NCI-H2029 treated with DMSO at 0.1 percent for 48 hours (cell line): ENCODE measurements at places on chromosomes 1 and 21.

GRCh38 chr1:10975567-10976326 lies 36.7 kb upstream of the TARDBP start:
- no peak for DNase-seq

- DNase-seq, result no peak
Measured at GRCh38 chr1:121517586-121518230, 332.9 kb downstream of the SRGAP2C start.

DNA sequence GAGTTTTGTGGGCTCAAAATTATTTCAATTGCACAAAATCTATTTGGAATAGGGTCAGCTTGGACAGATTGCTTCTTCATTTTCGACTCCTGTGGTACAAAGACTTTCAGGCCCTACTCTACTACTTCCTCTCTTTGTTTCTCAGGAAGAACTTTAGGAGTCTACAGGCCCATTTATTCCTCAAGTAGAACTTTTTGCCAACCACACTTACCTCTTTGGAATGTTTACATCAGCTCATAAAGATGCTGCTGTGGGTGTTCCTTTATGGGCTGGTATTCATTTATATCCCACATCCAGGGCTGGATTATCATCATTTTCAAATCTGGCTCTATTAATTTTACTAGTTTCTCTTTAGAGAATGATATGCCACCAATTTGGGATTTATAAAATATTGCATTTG lies 46.3 kb upstream of the TNFSF18 start:
- no peak for DNase-seq

DNA sequence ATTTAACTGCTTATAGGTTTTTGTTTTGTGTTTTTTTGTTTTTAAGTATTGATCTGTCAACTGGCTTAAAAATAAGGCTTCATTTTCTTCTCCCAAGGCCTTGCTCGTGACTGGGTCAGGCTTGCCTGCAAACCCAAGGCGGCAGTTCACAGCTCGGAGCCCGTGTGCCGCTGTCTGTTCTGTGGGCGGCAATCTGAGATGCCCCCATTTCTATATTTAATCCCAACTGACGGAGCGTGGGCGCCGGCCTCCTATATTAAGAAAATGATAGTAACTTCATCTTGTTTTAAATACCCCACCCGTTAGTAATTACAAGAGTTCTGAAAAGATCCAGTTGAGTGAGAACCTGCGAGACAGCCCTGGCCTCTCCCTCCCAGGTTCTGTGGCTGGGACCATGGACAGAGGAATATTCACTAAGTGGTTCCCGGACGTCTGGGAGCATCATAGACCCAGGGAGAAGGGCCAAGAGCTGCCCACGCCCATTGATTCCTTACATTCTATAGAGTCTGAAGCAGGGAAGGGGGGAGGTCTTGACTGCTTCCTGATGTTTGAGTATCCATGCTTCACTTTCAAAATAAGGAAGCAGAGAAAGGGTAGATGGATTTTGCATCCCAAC lies 42.6 kb upstream of the GPR153 start:
- no peak for DNase-seq

- DNase-seq, result no peak
Measured at GRCh38 chr1:55034476-55035133, 4.7 kb upstream of the PCSK9 start.

GRCh38 chr21:27040738-27041469 lies 74.0 kb upstream of the ADAMTS5 start:
- DNase-seq, result no peak

- DNase-seq, result no peak
Measured at GRCh38 chr21:45893740-45894449, 87.7 kb upstream of the COL6A1 start.

- DNase-seq, result no peak
Measured at GRCh38 chr21:22201126-22201525, 1202.9 kb downstream of the NCAM2 start.

DNA sequence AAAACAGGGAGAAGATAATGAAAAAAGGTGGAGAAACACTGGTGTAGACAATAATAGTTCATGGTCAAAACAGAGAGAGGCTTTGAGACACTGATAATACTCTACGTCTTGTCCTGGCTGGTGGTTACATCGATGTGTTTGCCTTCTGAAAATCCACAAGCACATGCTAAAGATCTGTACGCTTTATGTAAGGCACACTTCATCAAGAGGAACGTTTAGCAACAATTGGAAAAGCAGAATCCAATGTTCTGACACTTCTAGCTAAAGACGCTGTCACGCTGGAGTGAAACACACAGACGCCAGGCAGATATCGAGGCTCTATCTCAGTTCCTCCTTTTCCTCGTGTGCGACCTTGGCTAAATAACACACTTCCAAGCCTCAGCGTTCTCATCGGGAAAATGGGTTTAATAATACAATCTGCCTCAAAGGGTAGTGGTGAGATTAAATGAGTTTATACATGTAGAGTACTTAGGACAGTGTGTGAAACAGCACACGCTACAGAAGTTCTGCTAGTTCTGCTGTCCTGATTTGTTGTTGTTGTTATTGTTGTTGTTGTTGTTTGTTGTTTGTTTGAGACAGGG lies 386.1 kb downstream of the SETD4 start:
- DNase-seq, result no peak

DNA sequence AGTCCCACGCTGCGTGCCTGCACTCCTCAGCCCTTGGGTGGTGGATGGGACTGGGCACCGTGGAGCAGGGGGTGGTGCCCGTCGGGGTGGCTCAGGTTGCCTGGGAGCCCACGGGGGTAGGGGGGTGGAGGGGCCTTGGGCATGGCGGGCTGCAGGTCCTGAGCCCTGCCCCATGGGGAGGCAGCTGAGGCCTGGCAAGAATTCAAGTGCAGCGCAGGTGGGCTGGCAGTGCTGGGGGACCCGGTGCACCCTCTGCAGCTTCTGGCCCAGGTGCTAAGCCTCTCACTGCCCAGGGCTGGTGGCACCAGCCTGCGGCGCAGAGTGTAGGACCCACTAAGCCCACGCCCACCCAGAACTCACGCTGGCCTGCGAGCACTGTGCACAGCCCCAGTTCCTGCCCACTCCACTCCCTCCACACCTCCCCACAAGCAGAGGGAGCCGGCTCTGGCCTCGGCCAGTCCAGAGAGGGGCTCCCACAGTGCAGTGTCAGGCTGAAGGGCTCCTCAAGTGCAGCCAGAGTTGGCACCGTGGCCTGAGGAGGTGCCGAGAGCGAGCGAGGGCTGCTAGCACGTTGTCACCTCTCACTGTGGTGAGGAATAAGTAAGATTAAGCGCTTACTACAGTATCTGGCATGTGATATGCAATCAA lies 12.8 kb downstream of the TNNI3K start:
- DNase-seq, result no peak

- DNase-seq, result no peak
Measured at GRCh38 chr1:87880764-87881163, 552.1 kb downstream of the LMO4 start.

DNA sequence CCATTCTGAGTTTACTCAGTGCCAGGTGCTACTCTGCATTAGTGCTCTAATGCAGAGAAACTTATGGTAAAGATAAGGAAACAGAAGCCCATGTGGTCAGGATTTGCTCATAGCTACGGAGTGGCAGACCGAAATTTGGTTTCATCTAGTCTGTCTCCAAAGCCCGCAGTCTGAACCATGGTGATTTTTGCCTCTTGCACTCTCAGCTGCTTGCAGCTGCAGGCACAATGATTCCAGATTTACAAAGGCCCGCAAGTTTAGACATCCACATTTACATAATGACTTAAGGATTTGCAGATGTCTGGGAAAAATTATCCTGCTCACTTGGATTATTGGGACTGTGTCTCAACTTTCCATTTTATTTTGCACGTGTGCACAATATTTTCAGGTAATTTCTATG lies 161.3 kb upstream of the KCNJ6 start:
- no peak for DNase-seq

DNA sequence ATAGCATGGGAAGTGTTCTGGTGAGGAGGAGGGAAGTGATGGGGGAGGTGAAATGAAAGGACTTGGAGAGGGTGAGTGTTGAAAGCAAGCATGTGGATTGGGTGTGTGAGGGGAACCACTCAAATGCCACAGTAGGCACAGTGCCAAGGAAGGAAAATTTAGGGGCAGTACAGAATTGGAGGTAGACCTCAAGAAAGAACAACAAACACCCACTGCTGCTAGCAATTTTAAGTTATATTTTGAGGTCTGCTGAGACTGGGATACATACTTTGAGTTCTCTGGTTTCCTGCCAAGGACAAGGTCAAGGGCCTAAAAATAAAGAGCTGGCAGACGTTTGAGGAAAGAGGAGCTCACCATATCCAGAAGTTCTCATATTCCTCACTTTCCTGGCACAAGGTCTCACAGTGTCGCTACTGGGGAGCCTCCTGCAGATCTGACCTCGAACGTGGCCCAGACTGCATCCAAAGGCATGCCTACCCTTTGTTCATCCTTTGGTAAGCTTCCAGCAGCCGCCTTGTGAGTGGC lies 104.0 kb downstream of the BRINP2 start:
- peak; percentile 74 for DNase-seq

- peak; percentile 10 for DNase-seq
Measured at GRCh38 chr1:201941420-201942128, 4.8 kb downstream of the LMOD1 start.

- peak; percentile 21 for DNase-seq
Measured at GRCh38 chr1:55640708-55641473, 425.7 kb upstream of the USP24 start.

DNA sequence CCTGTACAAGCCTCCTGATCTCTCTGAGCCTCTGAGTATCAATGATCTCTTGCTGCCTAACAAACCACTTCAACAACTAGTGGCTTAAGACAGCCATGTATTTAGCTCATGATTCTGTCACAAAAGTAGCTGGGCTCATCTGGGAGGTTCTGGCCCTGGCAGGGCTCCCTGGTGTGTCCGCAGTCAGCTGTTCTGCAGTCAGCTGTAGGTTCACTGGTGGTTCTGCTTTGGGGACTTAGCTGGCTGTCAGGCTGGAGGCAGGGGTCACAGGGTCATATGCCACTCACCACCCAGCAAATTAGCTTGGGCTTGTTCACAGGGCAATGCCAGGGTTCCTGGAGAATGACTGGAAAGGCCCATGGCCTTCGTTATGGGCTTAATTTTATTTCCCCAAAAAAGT lies 64.8 kb downstream of the DISP3 start:
- DNase-seq, result no peak

DNA sequence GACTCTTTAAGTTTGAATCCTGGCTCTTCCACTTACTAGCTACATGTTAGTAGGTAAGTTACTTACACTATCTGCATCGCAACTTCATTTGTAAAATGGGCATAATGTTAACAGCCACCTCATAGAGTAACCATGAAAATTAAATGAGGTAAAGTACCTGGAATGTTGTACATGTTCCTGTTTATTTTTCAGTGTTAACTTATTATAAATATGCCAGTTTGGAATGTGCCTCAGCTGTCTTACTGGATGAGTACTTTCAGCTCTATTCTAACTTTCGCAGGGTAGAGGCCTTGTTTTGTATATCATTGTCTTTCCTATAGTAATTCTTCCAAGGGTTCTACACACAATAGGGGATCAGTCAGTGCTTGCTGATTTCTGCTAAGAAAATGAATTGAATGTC lies 167.4 kb downstream of the DUSP10 start:
- no peak for DNase-seq

GRCh38 chr1:87212431-87213134 lies 116.1 kb upstream of the LMO4 start:
- no peak for DNase-seq

GRCh38 chr1:36107394-36107793 lies 17.6 kb downstream of the COL8A2 start:
- no peak for DNase-seq

DNA sequence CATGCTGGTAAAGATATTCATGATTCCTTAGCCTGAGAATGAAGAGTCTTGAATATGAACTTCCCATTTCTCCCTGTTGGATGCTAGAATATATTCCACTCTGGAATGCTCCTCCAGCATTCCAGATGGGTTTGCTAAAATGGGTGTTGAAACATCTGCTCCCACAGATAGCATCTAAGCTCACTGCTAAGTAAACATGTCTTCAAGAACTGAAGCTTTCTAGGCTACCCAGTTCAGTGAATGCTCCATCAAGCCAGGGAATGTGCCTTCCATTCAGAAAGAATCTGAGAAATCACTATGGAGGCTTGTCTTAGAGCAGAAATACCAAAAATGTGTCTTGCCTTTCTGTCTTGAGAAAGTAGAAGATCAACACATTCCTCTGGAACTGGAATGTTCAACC lies 81.1 kb downstream of the TNFSF18 start:
- no peak for DNase-seq

DNA sequence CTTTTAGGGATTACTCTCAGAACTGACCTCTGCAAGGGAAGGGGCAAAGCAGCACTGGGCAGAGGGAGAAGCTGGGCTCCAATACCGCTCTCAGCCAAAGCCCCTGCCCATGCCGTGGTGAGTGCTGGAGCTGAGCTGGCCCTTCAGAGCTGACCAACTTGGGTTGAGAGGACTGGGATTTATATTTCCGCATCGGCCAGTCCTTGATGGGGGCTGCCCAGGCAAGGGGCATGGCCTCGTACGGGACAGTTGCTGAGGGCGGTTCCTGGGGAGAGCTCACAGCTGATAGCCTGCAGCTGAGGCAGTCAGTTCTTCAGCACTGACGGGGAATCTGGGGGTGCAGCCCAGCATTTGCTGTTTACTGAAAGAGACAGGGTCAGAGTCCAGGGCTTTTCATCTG lies 8.0 kb downstream of the HUNK start:
- DNase-seq, result no peak

DNA sequence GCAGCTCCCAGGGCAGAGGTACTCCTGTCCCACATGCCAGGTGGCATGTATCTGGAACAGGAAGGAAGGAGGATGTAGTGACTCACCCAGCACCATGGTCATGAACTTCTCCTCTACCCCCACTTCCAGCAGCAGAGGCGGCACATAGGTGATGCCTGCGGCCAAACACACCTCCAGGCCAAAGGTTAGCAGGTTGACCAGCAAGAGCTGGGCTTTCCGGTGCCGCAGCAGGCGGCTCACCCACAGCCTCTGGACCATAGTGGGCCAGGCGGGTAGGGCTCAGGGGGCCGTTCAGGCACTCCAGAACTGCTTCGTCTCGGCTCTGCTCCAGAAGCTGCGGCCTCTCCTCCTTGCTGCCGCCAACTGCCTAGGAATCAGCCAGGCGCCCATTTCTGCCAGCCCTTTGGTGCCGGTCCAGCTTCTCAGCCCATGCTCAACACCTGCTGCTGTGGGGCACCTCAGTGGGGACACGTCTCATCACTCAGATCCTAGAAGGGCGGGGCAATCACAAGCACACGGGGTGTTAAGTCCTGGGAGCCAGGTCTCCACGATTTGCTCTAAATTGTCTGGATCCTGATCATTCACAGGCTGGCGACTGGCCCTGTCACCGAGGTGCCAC lies 15.8 kb downstream of the SLC45A3 start:
- no peak for DNase-seq

GRCh38 chr1:60620087-60620486 lies 462.3 kb upstream of the NFIA start:
- no peak for DNase-seq

GRCh38 chr1:198893763-198894444 lies 255.1 kb downstream of the PTPRC start:
- DNase-seq, result no peak

GRCh38 chr1:192696082-192696481 lies 60.1 kb downstream of the RGS13 start:
- no peak for DNase-seq

DNA sequence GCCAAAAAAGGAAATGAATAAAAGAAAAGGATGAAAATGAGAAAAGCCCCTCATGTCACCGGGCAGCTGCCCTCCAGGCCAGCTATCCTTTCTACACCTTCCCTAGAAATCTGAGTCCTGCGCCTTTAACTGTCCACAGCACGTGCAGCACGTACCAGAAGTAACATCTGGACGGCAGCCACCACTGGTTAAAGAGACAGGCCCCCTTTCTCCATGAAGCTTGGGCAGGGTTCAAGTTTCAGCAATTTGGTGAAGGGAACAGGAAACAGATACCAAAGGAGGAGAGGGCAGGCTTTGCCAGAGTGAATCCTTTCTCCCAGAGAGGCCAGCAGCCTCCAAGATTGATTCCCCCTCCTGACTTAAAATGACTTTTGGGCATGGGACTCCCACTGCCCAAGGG lies 3.6 kb upstream of the KIAA2013 start:
- DNase-seq, result peak; percentile 76
